ENCODE measurements at places on chromosomes 1 and 21.

- DNase-seq = no peak
These were observed 571 bp downstream of the MARCKSL1 start for GRCh38 chr1:32335535-32335789.

DNA sequence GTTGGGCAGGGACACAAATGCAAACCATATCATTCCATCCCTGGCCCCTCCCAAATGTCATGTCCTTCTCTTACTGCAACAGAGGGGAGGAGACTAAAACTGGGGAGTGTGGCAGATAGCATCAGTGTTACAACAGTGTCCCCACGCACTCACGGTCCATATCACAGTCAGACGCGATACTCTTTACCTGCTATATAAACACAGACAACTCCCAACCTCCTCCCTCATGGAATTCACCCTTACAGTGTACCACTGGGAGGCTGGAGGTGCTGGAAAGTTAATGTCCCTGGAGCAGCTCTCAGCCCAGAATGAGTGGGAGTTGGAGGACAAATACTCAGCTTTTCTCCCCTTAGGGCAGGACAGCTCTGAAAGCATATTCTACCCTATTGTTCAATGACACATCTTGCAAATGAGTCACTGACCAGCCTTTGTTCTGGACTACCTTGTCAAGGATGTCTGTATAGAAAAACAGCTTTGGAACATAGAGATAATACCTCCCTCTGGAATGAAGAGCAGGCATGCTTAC lies 445.9 kb downstream of the SETD4 start:
- DNase-seq = no peak

GRCh38 chr1:145917595-145917994 lies 922 bp downstream of the PEX11B start:
- no peak for DNase-seq

DNA sequence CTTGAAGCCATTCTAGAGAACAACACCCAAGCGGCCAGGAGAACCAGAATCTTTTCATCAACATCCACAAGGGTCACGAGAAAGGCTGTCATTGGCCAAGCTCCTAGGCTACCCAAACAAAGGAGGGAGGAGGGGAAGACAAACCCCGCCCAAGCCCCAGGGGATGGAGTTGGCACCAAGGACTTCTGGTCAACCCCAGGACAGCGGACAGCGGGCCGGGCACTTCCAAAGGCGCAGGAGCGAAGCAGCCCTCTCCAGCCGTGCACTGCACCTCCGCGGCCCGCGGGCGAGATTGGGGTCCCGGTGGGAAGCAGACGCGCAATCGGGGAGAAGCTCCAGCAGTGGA lies at the start of gene CLIC6:
Gene CLIC6, plus strand, starts transcription at position 192 of the 346 bp plus-strand sequence. CDS start 395 bp downstream, outside the sequence.
- DNase-seq = no peak

DNA sequence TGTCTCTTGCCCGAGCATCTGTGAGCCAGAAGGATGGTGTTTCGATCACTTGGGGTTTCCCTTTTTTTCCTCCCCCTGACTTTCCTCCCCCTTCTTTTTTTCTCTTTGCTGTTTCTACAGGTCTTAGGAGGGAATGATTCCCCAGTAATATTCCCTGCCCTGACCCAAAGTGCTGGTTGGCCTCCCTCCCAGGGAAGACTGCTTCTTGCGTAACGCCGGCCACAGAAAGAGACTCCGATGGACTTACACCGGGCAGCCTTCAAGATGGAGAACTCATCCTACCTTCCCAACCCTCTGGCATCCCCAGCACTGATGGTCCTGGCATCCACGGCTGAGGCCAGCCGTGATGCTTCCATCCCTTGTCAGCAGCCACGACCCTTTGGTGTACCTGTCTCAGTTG lies 6.8 kb downstream of the RNF220 start:
- DNase-seq = no peak

GRCh38 chr1:209866201-209866600 lies 38.4 kb downstream of the UTP25 start:
- DNase-seq = no peak

- DNase-seq = no peak
These were observed 57.2 kb downstream of the AGPAT3 start for GRCh38 chr21:43921979-43922945.

GRCh38 chr1:145961425-145962156 lies 2.8 kb downstream of the ANKRD34A start:
- DNase-seq = peak; percentile 47

DNA sequence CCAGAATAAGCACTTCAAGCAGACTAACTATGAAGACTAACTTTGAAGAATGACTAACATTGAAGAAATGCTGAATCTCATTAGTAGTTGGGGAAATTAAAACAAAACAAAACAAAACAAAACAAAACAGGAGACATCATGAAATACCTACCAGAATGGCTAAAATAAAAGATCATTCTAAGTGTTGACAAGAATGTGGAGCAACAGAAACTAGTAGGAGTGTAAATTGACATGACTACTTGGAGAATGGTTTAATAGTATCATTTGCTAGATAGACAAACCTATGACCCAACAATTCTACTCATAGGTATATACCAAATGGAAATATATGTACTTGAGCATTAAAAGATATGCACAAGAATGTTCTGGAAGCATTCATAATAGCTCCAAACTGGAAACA lies 18.9 kb upstream of the ZFP69B start:
- DNase-seq = no peak

DNA sequence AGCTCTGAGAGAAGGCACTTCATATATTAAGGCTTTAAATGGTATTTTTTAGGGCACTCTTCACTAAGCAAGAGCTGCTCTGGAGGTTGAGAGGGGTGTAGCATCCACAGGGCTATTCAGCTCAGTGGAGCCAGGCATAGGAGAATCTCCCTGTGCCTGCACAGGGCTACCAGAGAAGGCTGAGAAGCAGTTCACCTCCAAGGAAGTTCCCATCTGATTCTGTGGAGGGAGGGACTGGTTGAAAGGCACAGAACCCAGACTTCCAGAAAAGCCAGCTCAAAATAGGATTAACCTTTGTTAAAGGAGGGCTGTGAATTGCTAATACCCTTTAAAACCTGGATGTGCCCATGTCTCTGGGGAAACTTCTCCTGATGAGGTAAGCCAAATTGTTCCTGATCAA lies 304.5 kb downstream of the TTLL7 start:
- no peak for DNase-seq

GRCh38 chr1:76090283-76091203 lies 16.0 kb downstream of the ST6GALNAC3 start:
- DNase-seq = no peak

DNA sequence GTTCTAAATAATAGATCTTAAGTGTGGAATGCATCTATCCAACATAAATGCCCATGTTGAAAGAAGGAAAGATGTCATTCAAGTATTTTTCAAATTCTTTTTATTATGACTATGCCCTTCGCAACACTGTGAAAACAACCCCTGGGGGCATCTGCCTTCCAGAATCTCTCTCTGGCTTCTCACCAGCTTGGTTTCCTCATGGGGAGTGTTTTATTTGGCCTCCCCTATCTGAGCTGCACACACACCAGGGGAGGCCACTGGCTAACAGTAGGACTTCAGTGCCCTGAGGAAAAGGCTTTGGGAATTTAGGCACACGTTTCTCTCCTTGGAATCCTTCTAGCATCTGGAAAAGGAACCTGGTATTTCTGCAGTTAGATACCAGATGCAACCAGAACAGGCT lies 130.6 kb downstream of the EDEM3 start:
- DNase-seq = no peak

DNA sequence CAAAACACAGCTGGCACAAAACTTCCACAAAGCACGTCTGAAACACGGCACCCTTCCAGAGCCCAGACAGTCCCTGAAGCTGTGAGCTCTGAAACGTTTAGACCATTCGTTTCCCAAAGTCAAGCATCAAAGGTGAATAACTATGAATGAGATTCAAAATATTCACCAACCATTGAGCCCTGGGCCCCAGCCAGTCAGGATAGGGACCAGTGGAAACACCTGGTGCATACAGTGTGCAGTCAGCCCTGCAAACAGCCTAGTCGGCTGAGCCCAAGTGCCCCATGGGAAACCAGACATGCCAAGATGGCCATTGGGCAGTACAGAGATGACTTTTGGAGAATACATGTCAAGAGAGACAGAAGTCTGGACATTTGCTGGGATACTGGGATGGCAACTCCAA lies 90.4 kb upstream of the EDN2 start:
- no peak for DNase-seq

GRCh38 chr1:228101994-228102790 lies 933 bp downstream of the C1orf35 start:
- DNase-seq = peak; percentile 62

DNA sequence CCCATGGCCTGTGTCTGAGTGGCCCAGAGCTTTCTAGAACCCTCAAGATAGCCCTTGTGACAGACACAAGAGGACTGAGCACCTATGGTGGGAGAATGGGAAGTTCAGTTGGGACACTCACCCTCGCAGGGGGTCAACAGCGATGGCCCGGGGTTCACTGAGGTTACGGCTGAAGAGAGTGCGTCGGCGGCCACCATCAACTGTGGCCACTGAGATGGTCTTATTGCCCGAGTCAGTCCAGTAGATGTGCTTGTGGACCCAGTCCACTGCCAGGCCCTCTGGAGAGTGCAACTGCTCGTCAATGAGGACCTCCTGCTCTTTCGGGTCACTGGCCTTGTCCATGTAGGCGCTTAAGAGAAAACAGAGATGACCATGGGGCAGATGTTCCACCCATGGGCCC lies 25.7 kb upstream of the MAGOH start:
- DNase-seq = no peak

DNA sequence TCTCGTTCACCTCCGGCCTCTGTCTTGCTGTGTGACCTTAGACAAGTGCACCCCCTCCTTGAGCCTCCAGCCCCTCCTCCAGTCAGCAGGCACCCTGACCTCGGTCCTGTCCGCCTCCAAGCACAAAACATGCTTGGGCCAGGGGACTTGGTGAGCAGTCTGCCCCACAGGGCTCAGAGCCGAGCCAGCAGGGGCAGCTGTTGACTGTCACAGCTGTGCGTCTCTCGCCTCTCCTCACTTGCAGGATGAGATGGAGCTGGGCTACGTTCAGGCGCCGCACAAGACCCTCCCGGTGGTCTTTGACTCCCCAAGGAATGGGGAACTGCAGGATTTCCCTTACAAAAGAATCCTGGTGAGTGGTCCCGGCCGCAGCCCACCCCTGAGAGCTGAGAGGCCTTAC lies 24.2 kb downstream of the PADI3 start:
- no peak for DNase-seq

- DNase-seq = no peak
These were observed 16.4 kb downstream of the ALDH4A1 start for GRCh38 chr1:18886003-18886335.

GRCh38 chr1:33336580-33336979 lies 15.7 kb upstream of the A3GALT2 start:
- no peak for DNase-seq

DNA sequence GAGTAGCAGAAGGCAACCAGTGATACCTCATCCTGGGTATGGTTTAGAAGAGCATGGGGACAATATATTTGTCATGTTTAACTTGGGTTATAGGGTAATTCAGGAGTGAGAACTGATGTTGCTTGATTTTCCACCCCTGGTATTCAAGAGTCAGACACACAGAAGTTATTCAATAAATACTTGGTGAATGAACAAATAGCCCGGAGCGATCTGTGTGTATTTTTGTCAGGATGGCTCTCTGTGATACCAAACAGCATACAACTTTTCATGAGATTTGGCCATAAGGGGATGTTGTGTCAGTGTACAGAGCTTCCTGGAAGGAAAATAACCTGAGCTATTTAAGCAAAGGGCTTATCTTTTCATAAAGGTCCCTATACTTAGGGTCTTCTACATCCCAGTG lies 270.2 kb upstream of the C1orf87 start:
- no peak for DNase-seq

- DNase-seq = no peak
These were observed 13.1 kb downstream of the SLC5A9 start for GRCh38 chr1:48235652-48236051.
